ENCODE measurements at places on chromosomes 7 and 10.

GRCh38 chr7:7428806-7429205 lies 106.9 kb downstream of the COL28A1 start:
- DNase-seq = no peak

GRCh38 chr10:7152982-7153381 lies 257.9 kb downstream of the SFMBT2 start:
- DNase-seq = no peak

DNA sequence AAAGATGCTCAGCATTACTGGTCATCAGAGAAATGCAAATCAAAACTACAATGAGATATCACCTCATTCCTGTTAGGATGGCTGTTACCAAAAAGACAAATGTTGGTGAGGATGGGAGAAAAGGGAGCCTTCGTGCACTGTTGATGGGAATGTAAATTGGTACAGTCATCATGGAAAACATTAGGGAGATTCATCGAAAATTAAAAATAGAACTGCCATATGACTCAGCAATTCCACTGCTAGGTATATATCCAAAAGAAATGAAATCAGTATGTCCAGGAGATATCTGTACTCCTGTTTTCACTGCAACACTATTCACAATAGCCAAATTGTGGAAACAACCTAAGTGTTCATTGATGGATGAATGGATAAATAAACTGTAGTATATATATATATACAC lies 228.1 kb downstream of the ACTR3B start:
- no peak for DNase-seq

DNA sequence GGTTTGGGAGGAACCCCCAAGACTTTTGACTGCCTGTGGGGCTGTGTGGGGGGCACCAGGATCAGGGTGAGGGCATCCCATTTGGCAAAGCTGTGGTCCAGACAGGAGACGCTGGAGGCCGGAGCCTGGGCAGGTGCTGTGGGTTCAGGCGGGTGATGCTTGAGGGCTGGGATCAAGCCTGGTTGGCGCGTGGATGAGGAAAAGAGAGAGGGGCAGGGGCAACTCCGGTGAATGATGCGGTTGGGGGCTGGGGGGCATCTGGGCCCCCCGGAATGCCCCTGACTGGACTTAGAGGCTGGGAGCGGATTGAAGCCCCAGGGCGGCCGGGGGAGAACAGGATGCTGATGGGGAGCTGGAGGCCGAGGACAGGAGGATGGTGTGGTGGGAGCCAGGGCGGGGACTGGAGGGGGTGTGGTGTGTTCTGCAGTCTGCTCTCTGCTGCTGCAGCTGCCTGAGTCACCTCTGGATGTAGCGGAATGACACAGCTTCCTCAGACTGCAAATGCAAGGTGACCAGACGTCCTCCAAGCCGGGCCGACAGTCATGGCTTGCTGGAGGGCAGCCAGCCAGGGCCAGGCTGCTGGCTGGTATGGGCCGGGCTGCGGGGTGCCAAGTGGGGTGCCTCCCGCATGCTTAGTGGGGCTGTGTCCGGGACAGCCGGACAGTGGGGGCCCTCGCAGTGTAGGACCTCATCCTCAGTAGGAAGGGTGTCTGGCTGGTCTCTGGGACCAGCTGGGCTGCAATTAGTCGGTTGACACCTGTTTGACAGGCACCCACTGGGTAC lies 3.2 kb downstream of the MAFK start:
- DNase-seq = peak; percentile 23

GRCh38 chr10:130218181-130218641 lies 82.0 kb downstream of the GLRX3 start:
- DNase-seq = no peak

- no peak for DNase-seq
Measured at GRCh38 chr10:68084469-68084868, 9.4 kb upstream of the HERC4 start.

GRCh38 chr10:98365406-98366061 lies 49.4 kb downstream of the PYROXD2 start:
- no peak for DNase-seq

DNA sequence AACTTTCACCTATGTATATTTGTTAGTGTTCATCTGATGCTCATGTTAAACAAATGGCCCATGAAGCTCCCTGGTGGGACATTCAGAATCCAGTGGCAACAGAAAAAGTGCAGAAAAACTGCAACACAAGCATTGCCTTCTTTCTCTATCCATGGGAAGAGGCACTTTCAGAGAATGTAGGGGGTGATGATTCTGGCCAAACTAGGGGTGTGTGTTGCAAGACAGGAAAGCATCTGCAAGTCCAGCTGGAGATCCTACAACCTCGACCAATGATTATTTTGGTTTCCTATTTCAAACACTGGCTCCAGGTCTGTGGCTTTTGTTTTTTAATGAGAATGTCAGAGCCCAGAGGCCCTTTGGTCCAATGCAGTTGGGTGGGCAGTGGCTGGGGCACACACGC lies 198.7 kb downstream of the CXCL12 start:
- DNase-seq = no peak

DNA sequence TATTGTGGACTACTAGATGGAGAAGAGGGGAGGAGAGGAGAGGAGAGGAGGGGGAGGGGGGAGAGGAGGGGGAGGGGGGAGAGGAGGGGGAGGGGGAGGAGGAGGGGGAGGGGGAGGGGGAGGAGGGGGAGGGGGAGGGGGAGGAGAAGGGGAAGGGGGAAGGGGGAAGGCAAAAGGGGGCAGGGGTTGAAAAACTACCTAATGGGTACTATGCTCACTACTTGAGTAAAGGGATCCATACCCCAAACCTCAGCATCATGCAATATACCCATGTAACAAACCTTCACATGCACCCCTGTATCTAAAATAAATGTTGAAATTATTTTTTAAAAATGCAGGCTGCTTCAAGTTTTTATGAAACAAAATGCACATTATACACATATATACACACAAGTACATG lies 15.1 kb upstream of the LMOD2 start:
- DNase-seq = no peak

DNA sequence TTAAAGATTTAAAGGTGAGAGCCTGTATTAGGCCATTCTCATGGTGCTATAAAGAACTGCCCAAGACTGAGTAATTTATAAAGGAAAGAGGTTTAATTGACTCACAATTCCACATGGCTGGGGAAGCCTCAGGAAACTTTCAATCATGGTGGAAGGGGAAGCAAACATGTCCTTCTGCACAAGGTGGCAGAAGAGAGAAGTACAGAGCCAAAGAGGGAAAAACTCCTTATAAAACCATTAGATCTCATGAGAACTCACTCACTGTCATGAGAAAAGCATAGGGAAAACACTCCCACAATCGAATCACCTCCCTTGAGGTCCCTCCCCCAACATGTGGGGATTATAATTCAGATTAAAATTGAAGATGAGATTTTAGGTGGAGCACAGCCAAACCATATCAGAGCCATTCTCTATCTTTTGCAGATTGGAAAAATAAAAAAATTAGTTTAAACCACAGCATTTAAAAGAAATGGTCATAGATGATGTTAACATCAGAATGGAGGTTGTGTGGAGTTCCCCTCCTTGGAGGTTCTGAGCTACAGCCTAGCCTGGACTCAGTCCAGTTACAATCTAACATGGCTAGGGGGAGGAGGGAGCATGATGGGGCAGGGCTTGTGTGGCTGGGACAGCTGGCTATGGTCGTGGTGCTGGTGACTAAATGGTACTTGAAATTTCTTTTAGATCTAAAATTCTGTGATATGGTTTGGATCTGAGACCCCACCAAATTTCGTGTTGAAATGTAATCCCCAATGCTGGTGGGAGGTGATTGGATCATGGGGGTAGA lies 33.1 kb downstream of the GSTO2 start:
- no peak for DNase-seq

- DNase-seq = peak; percentile 26
Measured at GRCh38 chr10:15254808-15255648, 86.5 kb upstream of the NMT2 start.

- no peak for DNase-seq
Measured at GRCh38 chr7:134847851-134848588, 68.6 kb downstream of the CALD1 start.

DNA sequence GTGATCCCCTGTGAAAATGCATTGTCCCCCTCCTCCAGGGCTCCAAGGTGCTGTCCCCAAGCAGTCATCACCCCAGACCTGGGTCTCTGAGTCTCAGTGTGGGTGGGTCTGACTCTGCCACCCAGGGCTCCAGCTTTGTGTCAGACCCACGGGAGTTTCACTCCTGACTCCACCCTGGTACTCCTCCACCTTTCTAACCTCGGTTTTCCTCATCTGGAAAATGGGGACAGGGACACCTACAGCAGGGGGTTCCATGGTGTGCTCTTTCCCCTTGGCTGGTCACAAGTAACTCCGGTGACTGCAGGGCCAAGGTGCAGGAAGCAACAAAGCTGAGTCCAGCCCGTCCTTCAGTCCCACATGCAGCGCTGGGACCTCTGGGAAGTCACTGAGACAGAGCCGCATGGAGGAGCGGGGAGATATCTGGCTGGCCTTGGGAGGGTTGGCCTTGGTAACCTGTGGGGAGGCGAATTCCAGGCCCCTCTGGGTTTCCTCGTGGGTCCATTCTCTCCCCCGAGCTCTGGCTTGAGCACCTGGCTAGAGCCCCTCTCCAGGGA lies 41.8 kb upstream of the RABGEF1 start:
- DNase-seq = no peak

GRCh38 chr10:33335551-33335800 lies 1.0 kb upstream of the NRP1 start:
- DNase-seq = no peak

- peak; percentile 4 for DNase-seq
Measured at GRCh38 chr10:60820093-60820754, 41.9 kb downstream of the CDK1 start.

GRCh38 chr10:22315455-22316285 lies 518 bp upstream of the COMMD3 start:
- no peak for DNase-seq

- DNase-seq = no peak
Measured at GRCh38 chr7:98294798-98295382, 13.4 kb downstream of the BRI3 start.

- no peak for DNase-seq
Measured at GRCh38 chr7:47248797-47249196, 333.1 kb downstream of the TNS3 start.

GRCh38 chr10:130513686-130514476 lies 377.7 kb downstream of the GLRX3 start:
- DNase-seq = no peak

DNA sequence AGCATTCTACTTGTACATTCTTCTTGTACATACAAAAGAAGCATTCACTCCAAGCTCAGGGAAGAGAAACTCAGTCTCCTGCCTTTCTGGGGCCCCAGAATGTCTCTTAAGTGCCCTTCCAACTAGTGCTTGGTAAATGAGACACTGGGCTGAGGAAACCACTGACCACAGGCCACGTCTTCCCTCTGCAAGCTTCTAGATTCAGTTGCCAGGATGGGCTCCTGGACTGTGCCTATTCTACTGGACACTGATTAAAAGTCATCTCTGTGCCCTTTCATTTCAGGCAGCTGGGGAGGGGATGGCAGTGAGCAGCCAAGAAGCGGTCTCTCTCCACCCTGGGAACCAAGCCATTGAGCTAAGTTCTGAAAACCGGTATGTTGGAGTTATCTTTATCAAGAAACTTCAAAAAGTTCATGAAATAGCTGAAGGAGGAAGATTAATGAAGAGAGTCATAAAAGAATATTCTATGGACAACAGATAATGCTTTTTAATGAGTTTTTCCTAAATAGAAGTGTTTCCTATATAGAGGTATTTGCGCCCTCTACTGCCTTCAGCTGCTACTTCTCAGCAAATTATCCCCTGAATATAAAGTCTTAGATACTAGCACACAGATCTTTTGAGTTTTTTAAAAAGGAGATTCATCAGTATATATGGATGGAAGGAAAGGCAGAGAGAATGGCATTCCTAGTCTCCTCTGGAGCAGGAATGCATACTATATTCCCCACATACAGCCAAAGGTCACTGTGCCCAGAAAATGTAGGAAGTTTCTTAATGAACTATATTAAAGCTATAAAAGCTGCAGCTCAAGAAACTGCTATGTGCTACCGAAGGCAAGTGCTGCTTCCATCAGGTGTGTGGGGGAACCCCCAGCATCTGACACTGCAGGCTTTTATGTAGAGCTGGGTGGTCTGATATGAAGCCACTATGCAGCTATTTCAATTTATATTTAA lies 8.4 kb upstream of the IFIT1B start:
- no peak for DNase-seq

- DNase-seq = no peak
Measured at GRCh38 chr10:130660266-130660665, 524.1 kb downstream of the GLRX3 start.

GRCh38 chr10:33126742-33127141 lies 168.7 kb upstream of the ITGB1 start:
- DNase-seq = no peak

DNA sequence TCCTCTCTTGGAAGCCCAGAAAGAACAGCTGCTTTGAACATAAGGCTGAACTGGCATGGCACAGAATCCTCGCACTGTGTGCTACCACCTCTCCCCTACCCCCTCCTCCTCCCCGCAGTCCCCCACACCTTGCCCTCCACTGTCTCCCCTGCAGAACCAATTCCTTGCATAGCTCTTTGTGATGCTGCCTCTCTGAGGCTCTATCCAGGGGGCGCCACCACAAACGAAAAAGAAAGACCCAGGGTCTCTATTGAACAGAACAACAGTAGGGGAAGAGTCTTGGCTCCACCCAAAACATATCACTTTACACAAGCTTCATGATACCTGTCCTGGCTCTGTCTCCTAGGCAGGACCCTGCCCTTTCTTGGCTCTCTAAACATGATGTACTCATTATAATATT lies 26.2 kb upstream of the EBLN1 start:
- no peak for DNase-seq

DNA sequence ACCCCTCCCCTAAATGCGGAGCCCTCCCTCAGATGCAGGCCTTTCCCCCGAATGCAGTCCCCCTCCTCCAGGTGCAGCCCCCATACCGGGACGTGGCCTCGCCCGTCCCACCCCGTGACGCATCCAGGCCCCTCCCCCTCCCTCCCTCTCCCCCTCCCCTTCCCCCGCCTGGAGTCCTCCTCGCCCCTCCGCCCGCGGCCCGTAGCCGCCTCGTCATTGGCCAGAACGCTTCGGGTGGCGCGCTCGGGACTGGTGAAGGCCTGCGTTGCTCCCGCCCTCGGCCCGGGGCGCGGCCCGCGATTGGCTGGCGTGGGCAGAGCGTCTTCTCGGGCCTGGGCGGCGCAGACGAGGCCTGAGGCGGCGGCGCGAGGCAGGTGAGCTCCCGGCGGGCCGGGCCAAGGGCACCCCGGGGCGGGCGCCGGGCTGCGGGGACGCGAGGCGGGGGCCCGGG lies 16.0 kb upstream of the SUN1 start:
- peak; percentile 97 for DNase-seq

- no peak for DNase-seq
Measured at GRCh38 chr7:117241088-117241487, 81.8 kb downstream of the WNT2 start.

GRCh38 chr7:92276460-92276864 lies 30.7 kb downstream of the ANKIB1 start:
- no peak for DNase-seq

GRCh38 chr10:128516180-128516579 lies 390.0 kb upstream of the MKI67 start:
- DNase-seq = no peak

GRCh38 chr7:82204694-82205093 lies 238.9 kb downstream of the CACNA2D1 start:
- no peak for DNase-seq

GRCh38 chr10:44244745-44245600 lies 139.9 kb downstream of the CXCL12 start:
- no peak for DNase-seq
